ENCODE measurements at places on chromosomes 6 and 20.

DNA sequence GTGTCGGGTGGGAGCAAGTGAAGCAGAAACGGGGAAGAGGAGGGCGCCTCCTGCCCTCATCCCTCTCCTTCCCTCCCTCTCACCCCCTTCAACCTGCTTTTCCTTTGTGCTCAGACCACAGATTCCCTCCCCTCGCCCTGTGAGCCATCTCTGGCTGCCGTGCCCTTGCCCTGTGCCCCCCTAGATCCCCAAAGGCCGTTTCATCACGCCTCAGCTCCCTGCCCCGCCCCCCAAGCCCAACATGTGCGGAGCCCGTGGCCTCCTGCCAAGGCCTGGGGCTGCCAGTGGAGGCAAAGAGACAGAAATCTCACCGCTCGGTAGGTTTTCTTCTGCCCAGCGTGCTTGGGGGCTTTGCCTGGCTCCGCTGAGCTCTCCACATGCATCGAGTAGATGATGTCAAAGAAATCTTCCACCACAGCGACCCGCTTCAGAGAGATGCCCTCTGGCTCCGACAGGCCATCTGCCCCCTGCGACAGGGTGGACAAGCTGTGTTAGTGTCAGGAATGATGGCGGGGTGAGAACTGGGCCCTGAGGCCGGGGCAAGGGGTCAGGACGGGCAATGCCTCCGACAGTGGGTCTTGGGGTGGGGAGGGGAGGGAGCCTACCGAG is 57.6 kb downstream of the NOL4L start:
- no peak for DNase-seq

DNA sequence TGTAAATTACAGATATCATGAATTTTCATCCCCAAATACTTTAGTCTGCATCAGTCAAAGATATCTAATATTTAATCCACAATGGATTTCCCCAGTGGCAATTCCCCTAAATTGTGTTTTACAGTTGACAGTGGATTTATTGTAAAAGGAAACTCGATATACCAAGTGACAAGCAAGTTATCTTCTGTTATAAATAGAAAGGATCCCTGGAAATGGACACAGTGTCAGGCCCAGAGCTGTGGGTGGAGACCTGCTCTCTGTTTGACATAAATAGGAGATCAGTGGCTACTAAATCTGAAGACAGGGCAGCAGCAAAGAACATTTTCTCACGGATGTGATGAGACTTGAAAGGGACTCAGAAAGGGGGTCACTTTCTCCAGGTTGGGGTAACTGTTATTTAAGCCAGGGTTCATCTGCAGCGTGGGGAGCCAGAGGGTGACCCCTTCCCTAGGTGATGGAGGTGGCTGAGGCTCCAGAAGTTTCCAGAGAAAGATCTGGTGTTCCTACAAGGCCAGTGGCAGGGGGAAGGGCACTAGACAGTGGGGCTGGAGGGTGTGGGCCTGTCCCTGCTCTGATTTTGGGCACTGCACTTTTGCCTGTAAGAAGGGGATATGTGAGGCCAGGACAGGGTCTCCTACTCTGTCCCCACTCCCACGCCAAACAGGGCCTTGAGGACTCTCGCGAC is 12.3 kb upstream of the FAM110A start:
- DNase-seq: no peak

DNA sequence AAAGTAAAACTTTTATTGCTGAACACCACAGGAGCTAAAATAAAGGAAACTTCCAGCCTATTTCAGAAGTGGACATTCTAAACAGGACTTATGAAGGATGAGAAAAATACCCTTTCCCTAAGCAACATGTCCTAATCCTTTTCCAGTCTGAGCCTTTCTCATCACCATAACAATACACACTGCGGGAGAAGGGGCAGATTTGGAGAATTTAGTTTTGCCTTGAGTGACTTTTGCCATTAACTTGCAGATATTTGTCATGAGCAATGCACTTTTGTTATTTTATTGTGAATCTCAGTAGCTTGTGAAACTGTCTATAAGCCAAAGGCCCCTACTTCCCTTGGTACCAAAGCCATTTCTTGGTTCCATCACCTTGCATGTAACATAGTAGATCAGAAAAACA is 53.0 kb upstream of the OLIG3 start:
- no peak for DNase-seq

- DNase-seq: no peak
Observed at GRCh38 chr6:78896227-78896626, 28.9 kb downstream of the IRAK1BP1 start.

DNA sequence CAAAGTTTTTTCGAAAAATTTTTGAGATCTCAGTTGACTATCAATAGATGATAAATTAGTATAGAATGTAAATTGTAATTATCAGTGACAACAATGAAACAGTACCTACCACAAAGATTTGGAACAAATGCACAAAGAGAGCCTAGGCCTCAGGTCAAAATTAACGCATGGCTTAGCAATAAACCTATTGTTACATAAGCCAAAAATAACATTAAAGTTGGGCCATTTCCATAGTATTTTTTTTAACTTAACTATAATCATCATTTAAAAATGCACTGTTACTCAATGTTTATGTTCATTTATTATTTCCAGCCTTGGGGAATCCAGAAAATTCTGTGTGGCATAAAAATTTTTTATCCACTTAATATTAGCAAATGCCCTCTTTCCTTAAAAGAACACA is 117.0 kb downstream of the EPB41L2 start:
- DNase-seq: no peak

DNA sequence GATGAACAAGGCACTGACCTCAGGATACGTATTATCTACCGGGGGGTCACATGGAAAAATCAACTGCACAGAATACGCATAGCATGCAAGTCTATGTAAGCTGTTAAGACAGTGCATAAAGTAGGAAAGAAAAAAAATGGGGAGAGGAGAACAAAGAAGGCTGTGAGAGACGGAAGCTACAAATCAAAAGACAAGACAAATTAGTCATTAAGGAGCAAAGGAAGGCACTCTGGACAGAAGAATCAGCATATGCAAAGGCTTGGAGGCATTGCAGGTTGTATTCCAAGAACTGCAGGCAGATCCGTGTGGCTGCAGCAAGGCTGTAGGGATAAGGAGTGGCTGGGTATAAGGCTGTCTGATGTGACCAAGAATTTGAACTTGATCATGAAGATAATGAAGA is 89.0 kb downstream of the NRSN1 start:
- DNase-seq: no peak

DNA sequence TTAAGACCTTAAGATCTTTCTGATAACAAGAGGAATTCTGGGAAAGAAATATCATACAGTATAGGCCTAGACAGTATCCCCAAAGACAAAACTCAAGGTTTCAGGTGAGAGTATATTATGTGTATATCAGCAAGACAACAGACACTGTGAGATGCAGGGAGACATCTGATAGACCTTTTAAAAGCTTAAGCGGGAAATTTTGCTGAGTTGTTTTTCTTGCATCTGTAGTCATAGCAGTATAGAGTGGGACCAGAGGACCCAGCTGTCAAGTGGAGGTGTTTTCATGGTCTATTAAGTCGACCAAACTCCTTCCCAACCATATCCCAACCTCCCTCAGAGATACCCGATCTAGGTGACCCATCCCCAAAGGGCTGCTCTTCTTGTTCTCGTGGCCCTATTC is 98.1 kb upstream of the THEMIS start:
- no peak for DNase-seq

DNA sequence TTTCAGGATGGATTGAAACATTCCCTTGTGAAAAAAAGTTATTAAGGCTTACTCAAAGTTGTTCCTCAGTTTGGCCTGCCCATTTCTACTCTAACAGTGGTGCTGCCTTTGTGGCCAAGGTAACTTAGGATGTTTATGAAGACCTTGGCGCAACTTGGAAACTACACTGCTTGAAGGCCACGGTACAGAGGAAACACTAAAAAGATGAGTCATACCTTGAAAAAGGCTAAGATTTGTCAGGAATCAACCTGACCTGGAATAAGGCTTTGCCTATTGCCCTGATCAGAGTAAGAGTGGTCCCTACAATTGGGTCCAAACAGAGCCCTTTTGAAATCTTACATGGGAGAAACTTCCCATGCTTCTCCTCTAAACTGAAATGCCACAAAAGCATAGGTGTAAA is 119.9 kb upstream of the MOCS1 start:
- DNase-seq: no peak

GRCh38 chr20:62951896-62952372 is 575 bp upstream of the SLC17A9 start:
- no peak for DNase-seq

DNA sequence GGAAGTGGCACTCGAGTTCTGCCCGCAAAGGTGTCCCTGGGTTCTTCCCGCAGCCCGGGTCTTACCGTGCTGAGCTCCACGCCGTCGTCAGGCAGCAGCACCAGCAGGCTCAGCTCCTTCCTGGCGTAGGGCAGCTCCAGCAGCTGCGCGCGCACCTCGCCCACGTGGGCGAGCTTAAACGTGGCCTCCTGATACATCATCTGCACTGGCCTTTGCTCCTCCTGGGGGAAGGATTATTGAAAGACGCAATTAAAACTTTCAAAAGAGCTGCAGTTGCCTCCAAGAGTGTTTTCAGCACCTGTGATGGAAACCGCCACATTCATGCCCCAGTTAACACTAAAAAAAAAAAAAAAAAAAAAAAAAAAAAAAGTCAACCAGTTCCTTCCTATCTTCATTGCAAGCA is 11.3 kb downstream of the SERPINB9 start:
- peak; percentile 87 for DNase-seq

GRCh38 chr6:147564556-147564955 is 56.1 kb downstream of the SAMD5 start:
- no peak for DNase-seq

- DNase-seq: peak; percentile 54
Observed at GRCh38 chr20:50029697-50030461, 47.1 kb downstream of the SNAI1 start.

DNA sequence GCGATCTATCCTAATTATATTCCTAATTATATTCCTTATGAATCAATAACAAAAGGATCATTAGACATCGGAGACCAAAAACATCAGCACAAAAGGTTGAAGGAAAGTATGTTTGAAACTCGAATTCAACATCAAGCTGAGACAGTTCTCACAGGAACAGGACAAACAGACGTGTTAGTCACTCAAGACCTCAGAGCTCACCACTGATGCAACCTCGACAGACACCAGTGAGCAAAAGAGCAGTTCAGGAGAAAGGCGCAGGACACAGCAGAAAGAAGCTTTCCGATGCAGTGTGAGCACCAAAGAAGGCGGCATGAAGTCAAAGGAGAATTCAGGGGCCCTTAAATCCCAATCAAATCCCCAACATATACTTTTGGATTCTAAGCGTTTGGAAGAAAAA is 6.3 kb upstream of the RAMACL start:
- DNase-seq: no peak

DNA sequence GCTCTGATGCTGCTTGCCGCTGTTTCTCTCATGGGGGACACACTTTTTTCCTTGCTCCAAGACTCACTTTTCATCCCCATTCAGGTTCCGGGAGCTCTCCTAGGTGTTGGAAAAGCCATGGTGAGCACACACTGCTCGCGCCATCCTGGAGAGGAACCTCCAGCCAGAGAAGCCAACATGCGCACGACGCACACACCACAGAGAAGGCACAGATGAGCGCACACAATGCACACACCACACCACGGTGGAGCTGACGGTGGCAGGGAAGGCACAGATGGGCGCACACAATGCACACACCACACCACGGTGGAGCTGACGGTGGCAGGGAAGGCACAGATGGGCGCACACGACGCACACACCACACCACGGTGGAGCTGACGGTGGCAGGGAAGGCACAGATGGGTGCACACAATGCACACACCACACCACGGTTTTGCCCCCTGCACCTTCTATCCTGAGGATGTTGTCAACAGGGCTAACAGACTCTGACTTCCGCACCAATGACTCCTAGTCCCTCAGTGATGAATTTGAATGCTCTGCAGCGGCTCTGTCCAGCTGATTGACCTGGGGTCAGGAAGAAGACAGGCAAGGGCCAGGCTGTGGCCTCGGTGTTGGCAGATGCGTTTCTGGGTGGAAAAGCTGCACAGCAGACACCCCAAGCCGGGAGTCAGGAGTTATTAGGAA is 154.7 kb downstream of the ERMARD start:
- no peak for DNase-seq

GRCh38 chr20:39676857-39677391 is 714.8 kb downstream of the DHX35 start:
- DNase-seq: no peak

DNA sequence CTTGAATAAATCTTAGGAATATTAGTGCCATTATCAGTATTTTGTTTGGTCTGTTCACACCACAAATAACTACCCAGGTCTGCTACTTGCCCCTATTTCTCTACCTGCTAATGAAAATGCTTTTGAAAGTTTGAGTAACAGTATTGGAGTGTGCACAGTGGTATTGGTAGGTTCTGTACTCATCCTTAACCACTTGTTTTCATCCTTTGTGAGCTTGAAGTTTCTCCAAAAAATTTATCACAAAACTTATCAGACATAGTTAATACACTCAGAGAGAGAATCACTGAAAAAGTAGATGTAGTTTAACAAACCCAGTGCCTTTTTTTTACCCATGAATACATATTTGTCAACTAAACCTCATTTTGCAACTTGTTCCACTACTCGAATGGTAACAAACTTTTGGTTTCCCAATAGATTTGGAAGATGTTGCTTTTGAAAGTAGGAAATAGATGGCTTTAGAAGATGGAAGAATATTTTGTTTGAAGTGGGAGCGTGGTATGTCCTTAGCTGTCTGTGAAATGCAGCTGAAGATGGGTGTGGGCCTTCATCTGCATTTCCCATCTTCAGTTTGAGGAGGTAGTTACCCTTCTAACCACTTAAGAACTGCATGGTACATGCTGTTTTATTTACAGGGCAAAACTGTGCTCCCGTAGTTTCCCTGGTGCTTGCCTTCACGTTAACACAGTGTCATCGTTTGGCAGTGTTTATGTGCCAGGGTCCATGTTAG is 9.0 kb downstream of the PTPN1 start:
- DNase-seq: no peak

DNA sequence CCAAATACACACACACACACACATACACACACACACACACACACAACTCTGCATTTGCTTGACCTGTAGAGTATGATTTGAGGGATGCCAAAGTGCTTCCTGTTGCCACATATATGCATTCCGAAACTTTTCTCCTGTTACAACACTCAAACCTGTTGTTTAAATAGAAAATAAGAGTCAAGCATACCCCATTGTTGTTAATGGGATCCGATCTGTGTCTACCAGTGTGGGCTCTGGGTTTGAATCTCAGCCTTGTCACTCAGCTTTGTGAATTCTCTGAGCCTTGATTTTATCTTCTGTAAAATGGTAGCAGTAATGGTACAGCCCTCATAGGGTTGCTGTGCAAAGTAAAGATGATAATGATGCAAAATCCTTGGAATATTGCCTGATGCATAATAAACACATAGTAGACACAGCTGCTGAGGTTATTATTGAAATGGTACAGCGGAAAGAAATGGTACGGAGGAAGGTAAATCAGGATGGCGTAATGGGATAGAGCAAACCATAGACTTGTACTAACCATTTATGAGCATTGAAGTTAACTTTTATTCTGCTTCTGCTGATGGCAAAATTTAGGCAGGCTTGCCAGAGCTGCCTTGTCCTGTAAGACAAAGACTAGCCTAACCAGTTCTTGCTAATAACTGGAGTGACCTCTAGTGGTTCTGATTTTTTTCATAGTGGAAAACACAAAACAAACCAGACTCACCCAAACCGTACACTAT is 113.5 kb upstream of the PHACTR1 start:
- DNase-seq: peak; percentile 23

- no peak for DNase-seq
Observed at GRCh38 chr20:20525756-20526155, 157.9 kb downstream of the INSM1 start.

All from RWPE1 (cell line).